ENCODE measurements at places on chromosomes 1 and 21.

GRCh38 chr1:229162825-229163515 lies 107.9 kb upstream of the RAB4A start:
- DNase-seq, result no peak

GRCh38 chr1:212201461-212201860 lies 83.7 kb upstream of the PPP2R5A start:
- no peak for DNase-seq

GRCh38 chr21:26136671-26137070 lies 33.9 kb downstream of the APP start:
- DNase-seq, result no peak

- DNase-seq, result no peak
These were observed 48.1 kb upstream of the WNT2B start for GRCh38 chr1:112460615-112461014.

DNA sequence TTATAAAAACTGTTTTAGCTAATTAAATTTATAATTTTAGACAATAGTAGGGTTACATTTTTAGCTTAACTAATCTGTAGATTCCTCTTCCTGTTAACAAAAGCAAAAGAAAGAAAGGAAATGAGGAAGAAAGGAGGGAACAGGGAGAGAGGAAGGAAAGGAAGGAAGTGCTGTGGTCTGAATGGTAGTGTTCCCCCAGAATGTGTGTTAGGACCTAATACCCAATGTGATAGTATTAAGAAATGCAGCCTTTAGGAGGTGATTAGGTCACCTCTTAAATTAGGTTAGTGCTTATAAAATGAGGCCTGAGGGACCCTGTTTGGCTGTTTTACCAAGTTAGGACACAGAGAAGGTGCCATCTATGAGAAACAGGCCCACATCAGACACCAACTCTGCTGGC lies 136.9 kb upstream of the SAMSN1 start:
- DNase-seq, result no peak
